MV-4-11 (cell line): ENCODE measurements at places on chromosomes 2 and 18.

DNA sequence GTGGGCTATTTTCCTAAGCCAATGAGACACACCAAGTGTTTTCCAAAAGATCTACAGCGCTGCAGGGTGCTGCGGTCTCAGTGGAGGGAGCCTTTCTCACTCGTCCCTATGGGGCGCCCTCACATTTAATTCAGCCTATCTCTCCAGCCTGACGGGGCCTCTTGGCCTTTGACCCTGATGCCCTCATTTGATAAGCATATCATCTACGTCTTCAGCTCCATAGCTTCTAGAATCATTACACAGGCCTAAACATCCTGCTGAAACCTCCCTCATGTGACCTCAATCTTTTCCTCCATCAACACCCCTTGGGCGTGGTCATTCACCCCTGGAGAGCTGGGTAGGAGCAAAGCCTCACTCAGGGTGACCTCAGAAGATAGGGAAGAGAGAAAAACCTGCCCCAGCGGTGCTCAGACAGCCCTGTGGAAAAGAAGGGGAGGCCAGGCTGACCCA, 57.4 kb downstream of the CYP26B1 start:
- no peak for DNase-seq

DNA sequence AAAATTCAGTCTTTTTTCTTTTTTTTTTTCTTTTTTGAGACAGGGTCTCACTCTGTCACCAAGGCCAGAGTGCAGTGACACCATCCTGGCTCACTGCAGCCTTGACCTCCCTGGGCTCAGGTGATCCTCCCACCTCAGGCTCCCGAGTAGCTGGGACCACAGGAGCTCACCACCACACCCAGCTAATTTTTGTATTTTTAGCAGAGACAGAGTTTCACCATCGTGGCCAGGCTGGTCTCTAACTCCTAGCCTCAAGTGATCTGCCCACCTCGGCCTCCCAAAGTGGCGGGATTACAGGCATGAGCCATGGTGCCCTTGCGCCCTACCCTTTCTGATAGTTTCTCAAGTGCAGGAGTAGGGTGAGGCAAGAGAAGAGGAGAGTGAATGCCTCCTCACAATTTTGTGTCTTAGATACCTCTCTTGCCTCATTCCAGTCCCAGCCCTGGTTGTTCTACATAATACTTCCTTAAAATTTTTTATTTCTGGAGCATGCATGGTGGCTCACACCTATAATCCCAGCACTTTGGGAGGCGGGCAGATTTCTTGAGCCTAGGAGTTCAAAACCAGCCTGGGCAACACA, 68.2 kb upstream of the CAB39 start:
- peak; percentile 27 for DNase-seq

- DNase-seq = no peak
Observed at GRCh38 chr2:105102963-105103421, 65.1 kb downstream of the MRPS9 start.

DNA sequence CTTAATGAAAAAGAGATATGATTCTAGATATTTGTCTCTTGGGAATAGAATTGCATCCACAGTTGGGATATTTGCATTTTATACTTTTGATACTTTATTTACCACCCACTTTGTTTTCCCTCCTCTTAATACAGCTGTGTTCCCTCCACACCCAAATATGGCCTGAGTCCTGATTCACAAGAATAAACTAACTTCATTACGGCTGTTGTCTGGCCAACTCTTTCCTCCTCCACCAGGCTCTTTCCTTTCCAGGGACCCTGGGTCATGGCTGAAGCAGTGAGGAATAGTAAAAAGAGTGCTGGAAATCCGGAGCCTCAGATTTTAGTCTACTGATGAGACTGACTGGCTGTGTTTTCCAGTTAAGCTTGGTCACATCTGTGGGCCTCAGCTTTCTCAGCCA, 48.4 kb upstream of the STAM2 start:
- DNase-seq = no peak

DNA sequence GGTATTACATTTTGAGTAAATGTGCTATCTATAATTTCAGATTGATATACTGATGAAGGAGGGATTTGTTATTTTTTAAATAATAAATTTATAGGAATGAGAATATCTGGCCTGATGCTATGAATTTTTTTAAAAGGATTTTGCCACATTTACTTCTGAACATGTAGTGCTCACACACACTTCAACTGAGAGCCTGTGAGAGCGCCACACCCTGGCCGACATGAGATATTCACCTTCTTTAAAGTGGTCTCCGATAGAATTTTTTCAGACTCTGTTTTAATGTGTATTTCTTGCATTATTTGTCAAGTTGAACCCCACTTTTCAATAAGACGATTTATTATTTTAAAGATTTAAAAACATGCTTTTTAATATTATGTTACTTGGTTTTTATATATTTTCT, 813.3 kb downstream of the DCC start:
- no peak for DNase-seq

DNA sequence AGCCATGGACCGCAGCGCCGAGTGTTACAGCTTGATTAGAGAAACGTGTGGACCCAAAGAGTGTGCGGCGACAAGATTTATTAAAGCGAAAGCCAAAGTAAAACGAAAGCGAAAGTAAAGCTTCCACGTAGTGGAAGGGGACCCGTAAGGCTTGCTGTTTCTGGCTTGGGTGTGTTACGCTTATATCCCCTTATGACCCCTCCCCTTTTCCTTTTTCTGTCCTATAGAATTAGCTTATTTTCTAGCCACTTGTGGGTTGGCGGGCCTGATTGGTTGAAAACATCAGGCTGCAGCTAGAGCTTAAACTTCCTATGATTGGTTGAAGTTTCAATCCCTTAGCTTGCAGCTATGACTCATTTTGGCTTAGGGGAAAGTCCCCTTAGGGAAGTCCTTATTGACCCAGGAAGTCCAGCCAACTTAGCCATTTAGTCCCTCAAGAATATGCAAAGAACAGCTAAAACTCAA, 969.7 kb downstream of the DCDC2C start:
- peak; percentile 24 for DNase-seq

DNA sequence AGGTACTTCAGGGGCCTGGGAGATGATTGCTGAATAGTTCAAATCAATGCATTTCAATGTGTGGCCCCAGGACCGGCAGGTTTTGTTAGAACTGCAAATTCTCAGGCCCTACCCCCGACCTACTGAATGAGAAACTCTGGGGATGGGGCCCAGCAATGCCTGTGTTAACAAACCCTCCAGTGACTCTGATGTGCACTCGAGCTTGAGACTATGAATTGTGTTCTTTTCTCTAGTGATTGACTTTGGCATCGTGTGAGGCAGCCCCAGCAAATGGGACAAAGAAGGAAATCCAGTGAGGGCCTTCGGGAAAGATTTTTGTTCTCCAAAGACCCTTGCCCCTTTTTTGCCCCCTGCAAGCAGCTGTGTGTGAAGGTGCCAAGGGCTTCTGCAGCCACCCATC, 22.4 kb downstream of the ALK start:
- DNase-seq = no peak

DNA sequence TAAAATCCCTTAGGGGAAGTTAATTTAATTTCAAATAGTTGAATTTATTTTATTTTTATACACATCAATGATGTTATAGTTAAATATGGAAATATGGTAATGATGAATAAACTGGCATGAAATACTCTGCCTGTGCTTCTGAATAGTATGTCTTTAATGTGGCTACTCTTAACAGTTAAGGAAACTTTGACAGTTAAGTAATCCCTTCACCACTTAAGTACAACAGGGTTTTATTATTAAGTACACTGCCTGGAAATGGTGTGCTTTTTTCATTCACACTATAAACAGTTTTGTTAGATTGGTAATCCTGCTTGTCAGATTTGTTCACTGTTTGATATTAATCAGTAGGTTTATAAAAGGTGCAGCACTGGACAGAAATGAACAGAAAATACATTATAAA, 412.0 kb upstream of the ZEB2 start:
- no peak for DNase-seq

DNA sequence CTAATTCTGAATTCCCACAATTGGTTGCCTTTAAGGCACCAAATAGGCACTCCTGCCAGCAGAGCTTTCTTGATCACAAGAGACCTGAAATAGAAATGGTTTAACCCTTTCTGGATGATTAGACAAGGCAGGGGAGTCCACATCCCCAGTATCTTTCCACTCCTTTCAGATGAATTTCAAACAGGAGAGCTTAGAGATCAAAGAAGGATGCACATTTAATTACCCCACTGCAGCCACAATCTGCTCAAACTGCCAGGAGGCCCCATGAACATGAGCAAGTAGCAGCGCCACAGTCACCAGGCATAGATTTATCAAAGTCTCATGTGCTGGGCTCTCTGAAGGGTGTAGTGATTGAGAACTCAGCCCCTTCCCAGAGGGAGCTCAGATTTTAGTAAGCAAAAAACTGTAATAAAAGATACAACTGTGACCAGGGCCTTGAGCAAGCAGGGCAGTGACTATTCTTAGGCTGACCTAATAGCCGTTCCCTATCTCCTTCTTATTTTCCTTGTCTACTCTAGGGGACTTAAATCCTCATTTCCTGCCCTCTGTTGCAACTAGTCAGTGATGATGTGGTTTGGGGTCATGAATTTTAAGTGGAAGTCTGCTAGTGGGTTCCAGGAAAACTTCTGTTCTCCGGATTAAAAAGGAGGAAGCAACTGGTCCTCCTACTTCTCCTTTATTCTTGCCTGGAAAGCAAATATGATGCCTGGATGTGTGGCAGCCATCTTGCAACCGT, 53.7 kb downstream of the SLC4A3 start:
- peak; percentile 95 for DNase-seq

DNA sequence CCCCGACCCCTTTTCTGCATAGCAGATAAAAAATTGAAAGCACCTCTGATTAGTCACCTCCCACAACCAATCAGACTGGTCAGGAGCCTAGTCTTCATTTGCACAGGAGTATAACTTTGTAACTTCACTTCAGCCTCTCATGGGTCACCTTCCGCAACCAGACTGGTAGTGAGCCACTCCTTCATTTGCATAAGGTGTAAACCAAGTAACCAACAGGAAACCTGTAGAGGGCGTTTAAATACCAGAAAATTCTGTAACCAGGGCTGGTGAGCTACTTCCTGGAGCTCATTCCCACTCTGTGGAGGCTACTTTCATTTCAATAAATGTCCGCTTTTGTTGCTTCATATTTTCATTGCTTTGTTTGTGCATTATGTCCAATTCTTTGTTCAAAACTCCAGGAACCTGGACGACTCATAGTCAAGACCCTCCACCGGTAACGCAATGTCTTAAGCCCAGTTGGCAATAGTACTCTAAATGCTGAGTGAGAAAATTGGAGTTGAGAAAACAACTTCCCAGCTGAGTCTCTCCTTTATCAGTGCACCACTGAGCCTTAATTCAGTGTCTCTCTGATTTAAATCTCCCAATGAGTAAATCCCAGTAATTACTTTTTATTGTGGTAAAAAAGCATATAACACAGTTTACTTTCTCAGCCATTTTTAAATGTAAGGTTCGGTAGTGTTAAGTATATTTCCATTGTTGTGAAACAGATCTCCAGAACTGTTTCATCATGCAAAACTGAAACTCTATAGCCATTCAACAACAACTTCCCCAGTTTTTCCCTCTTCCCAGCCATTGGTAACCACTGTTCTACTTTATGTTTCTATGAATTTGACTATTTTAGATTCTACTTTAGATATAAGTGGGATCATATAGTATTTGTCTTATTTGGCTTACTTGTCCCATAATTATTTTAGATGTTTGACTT, 392.7 kb upstream of the SLC8A1 start:
- DNase-seq = peak; percentile 71

- no peak for DNase-seq
Observed at GRCh38 chr2:64626963-64627760, 26.6 kb downstream of the SERTAD2 start.

- peak; percentile 85 for DNase-seq
Observed at GRCh38 chr2:192236136-192236535, 41.4 kb upstream of the TMEFF2 start.

DNA sequence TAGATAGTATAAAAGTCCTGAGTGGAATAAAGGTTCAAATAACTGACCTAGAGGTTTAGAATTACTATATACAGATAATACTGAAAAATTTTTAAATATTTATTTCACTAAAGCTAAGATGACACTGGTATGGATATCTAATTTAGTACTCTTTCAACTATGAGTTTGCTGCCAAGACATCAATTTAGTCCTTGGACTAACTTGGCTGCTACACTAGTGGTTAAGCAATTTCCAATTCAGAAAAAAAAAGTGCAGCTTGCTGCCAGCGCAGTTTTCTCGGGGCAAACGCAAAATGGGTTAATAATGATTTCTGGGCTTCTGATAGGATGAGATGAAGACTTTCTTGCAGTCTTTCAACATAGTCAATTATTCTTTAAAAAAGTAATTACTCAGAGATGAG, 10.8 kb downstream of the BUB1 start:
- DNase-seq = no peak

- peak; percentile 78 for DNase-seq
Observed at GRCh38 chr2:238381341-238382115, 45.2 kb upstream of the ASB1 start.

DNA sequence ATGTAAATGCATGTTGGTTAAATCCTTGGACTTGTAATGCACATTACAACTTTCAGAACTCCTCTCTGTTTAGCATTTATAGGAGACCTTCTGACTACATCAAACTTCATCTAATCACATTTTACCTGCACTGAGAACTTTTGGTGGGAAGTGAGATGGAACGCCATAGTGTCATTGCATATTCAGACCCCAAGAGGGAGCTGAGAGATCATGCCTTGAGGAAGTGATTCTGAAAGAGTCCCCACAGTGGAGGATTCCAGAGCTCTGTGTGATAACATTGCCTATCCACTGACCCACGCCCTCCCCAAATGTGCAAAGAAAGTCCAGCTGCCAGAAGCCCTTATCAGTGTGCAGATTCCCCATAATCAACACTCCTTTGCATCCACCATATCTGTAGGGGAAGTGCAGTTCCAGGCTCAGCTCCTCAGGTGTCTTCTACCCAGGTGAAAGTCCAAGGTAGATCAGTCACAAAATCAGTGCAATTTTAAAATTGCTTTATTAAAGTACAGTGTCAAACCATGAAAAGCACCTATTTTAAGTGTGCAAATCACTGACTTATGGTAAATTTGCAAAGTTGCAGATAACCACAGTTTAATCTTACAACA, 212.4 kb downstream of the RPIA start:
- DNase-seq = peak; percentile 61

GRCh38 chr2:8606226-8606625, 75.6 kb upstream of the ID2 start:
- DNase-seq = no peak

DNA sequence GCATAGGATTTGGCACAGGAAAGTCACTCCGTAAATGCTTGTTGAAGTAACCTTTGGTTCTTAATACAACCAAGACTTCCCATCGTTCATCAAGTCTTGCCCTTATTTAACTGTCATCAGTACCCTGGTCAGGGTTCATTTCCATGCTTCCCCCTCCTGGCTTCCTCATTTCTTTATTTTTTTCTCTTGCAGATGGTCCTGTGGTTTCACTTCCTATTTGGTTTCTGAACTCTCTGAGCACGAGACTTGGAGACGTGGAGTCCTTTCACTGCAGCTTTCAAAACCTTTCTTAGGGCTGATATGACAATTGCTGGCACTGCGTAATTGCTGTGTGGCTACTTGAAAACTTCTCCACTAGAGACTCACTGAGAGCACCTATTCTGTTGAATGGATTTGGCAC, 59.9 kb upstream of the PID1 start:
- DNase-seq = peak; percentile 99

GRCh38 chr2:109135359-109136197, 6.6 kb downstream of the SH3RF3 start:
- no peak for DNase-seq

GRCh38 chr2:29596584-29596983, 324.8 kb downstream of the ALK start:
- no peak for DNase-seq
